ENCODE measurements at places on chromosomes 16 and 17. TPM values are rescaled to one million over a fixed set of nuclear protein-coding genes. Genes with fewer than 3 reads are reported as not detected.

Gene MRPS7
- 83.6 TPM for total RNA-seq

Gene TMEM100
- 2.1 TPM for total RNA-seq

Gene MAPT
- 1.9 TPM for total RNA-seq

Gene MT4
- total RNA-seq, result not detected

Gene CLEC18B
- not detected for total RNA-seq

Gene IKZF3
- total RNA-seq, result not detected

Gene TBX4
- not detected for total RNA-seq

Gene ZNF469
- total RNA-seq, result 7.0 TPM

Gene SARM1
- 7.8 TPM for total RNA-seq

Gene OTOA
- total RNA-seq, result 0.09 TPM

Gene KIF19
- total RNA-seq, result not detected

Gene HSD17B2
- total RNA-seq, result 0.09 TPM

Gene KRT20
- total RNA-seq, result not detected

Gene CHST4
- not detected for total RNA-seq

Gene RDM1
- not detected for total RNA-seq

Gene WNK4
- total RNA-seq, result 0.45 TPM

Gene MGAT5B
- total RNA-seq, result 0.74 TPM

Gene PERCC1
- total RNA-seq, result not detected

Gene SAMD14
- total RNA-seq, result 1.6 TPM

Gene PLXDC1
- 3.3 TPM for total RNA-seq

Gene GNG13
- total RNA-seq, result not detected
